Hematopoietic multipotent progenitor cell treated with erythropoietin and hydrocortisone succinate and interleukin-3 and kit ligand, for 4 days (in vitro differentiated cells): ENCODE measurements at places on chromosomes 3 and 15.

DNA sequence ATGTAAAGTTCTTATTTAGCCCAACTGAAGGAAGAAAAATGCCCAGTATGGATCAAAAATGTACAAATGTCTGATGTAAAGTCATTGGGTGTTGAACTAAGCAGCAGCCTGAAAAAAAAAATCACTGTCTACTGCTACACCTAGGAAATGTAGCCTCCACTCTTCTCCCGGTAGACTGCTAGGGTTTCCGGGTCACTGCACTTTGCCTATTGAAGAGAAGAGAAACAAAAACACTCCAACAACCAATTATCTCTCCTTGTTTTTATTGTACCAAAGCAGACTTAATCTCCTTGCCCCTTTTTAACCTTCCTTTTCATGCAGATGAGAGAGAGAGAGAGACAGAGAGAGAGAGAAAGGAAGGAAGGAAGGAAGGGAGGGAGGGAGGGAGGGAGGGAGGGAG, 140.2 kb upstream of the SETMAR start:
- no peak for DNase-seq

DNA sequence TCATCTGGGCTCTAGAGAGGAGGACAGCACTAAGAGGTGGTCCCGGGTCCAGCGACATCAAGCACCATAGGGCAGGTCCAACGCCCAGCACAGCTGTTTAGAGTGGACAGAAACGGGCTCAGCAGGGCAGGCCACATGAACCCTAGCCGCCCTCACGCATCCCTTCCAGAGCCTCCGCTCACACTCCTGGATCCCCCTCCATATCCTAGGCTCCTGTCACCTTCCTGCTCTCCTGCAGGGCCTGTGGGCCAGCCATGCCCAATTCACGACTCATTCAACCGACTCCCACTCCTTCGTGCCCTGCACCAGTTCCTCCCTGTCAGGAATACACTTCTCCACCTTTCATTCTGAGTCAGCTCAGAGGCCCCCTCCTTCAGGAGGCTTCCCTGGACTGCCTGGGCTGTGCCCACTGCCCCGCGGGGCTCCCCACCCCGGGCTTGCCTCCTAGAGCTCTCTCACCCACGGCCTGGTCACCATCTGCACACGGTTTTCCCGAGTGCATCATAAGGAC, 90.2 kb downstream of the LINGO1 start:
- no peak for DNase-seq

GRCh38 chr3:73653351-73653750, 28.6 kb upstream of the PDZRN3 start:
- no peak for DNase-seq

DNA sequence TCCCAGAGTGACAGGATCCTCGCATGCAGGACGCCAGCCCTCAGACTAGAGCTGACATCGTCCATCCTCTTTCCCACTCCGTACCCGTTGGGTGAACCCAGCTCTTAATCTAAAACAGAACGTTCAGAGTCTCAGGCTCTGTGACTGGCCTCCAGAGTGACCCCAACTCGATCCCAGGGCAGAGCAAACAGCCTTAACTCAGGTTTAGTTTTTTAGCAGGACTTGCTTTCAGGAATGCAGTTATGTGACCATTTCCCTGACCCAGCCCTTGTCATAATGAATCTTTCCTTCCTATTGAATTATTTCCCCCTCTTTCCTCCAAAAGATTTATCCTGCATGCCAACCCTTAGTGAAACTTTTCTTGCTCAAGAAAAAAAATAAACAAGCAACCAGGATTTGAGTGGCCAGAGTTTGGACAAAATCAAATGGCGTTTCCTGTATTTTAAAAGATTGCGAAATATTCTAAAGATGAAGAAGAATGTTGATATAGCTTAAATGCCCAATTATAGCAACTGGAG, 47.8 kb upstream of the RARB start:
- DNase-seq = no peak

GRCh38 chr15:90422936-90423335, 34.9 kb downstream of the IQGAP1 start:
- DNase-seq = no peak

DNA sequence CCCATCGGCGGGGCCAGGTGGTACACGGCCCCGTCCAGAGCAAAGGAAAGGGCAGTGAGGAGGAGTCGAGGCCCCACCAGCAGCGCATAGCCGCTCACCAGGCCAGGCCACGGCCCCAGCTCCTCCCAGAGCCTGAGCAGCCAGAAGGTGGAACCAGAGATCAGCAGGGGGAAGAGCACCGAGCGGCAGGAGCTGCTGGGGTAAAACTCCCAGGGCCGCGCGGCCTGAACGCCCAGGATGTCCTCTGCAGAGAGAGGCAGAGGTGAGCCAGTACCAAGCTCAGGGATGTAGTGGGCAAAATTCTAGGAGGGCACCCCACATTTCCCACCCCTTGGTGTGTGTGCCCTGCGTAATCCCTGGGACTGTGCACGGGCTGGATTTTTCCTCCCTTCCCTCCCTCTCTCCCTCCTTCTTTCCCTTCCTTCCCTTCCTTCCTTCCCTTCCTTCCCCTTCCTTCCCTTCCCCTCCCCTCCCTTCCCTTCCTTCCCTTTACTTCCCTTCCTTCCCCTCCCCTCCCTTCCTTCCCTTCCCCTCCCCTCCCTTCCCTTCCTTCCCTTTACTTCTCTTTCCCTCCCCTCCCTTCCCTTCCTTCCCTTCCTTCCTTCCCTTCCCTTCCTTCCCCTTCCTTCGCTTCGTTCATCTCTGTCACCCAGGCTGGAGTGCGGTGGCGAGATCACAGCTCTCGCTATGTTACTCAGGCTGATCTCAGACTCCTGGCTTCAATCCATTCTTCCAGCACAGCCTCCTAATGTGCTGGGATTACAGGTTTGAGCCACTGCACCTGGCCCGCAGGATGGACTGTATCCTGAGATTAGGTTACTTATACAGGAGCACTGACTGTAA, 6.3 kb upstream of the NCBP2 start:
- DNase-seq = peak; percentile 41

- DNase-seq = peak; percentile 16
These were observed 533.4 kb downstream of the FOXP1 start for GRCh38 chr3:71050166-71050537.
